ENCODE measurements at places on chromosomes 6 and 20.

GRCh38 chr20:4491643-4492042, 230.1 kb upstream of the PRND start:
- no peak for DNase-seq

GRCh38 chr20:40006168-40006860, 682.7 kb downstream of the MAFB start:
- no peak for DNase-seq

DNA sequence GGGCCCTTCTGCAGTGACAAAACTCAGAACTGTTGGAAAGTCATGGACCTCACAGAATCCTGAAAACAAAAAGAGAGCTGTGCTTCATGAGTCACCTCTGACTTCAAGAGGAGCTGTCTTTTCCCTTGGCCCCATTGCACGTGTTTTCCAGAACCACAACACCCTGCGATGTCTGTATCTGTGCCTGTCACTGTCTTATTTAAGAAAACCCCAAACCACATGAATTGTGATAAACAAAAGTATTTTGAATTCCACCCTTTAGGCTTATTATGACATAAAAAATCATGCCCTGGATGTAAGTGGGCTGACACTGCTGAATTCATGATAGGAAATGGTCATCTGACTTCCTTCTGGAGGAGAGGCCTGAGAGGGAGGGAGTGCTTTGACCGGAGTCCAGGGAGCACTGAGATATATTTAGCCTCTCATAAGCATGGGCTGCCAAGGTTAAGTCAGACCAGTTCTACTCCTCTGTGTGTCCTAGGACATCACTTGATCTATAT, 96.4 kb upstream of the DUSP22 start:
- no peak for DNase-seq

GRCh38 chr6:11023032-11023431, 21.1 kb downstream of the ELOVL2 start:
- no peak for DNase-seq

- DNase-seq: no peak
Observed at GRCh38 chr20:57656252-57656820, 36.1 kb upstream of the ZBP1 start.

DNA sequence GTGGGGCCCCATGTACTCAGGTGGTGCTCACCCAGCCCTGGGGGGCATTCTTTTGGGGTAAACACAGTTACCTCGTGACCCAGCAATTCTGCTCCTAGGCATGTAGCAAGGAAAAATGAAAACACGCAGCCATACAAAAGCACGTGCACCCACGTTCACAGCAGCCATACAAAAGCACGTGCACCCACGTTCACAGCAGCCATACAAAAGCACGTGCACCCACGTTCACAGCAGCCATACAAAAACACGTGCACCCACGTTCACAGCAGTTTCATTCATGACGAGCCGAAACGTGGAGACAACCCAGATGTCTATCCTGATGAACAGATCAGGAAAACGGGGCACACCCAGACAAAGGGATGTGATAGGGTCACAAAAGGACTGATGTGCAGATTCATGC, 57.1 kb downstream of the YTHDF1 start:
- DNase-seq: no peak

GRCh38 chr6:106700581-106700980, 71.2 kb downstream of the QRSL1 start:
- DNase-seq: no peak
